Amygdala (tissue), 56 donors: ENCODE measurements at places on chromosomes 2 and 18.

GRCh38 chr2:135473567-135473966 is 57.5 kb downstream of the ZRANB3 start:
- no peak for DNase-seq

GRCh38 chr2:28694364-28694763 is 57.3 kb upstream of the PPP1CB start:
- DNase-seq, result no peak

- no peak for DNase-seq
Measured at GRCh38 chr2:24439280-24439970, 51.6 kb upstream of the NCOA1 start.

DNA sequence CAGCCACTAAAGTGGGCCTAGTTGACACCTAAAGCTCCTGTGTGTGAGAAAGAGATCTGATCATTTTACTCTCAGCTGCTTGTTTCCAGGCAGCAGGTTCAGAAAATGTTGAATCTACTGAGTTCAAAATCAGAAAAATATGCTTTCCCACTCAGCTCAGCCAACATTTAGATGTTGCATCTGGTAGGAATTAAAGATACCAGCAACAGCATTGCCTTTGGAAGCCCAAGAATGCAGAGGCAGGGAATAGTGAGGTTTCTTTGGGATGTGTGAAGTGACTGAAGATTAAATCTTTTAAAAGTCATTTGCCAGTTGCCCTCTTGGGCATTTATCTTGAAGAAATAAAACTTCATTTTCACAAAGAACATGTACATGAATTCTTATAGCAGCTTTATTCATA is 33.9 kb upstream of the DOCK10 start:
- no peak for DNase-seq

GRCh38 chr2:105592288-105592687 is 152.4 kb upstream of the NCK2 start:
- no peak for DNase-seq

- DNase-seq, result no peak
Measured at GRCh38 chr2:195543902-195544894, 112.8 kb upstream of the SLC39A10 start.

- no peak for DNase-seq
Measured at GRCh38 chr2:141467331-141467730, 663.5 kb downstream of the LRP1B start.

- no peak for DNase-seq
Measured at GRCh38 chr2:176084611-176085119, 903 bp upstream of the EVX2 start.

GRCh38 chr2:177264209-177264692 is 276 bp downstream of the NFE2L2 start:
- DNase-seq, result no peak
